Temporal lobe (tissue), 4 donors: ENCODE measurements at places on chromosomes 1 and 21. TPM values are rescaled to one million over a fixed set of nuclear protein-coding genes. Genes with fewer than 3 reads are reported as not detected.

Gene COA7
- 22.6 TPM for total RNA-seq

Gene ARHGEF19
- total RNA-seq, result 0.49 TPM

Gene CEP350
- 88.3 TPM for total RNA-seq

Gene SPOCD1
- not detected for total RNA-seq

Gene C1orf141
- total RNA-seq, result 0.25 TPM

Gene ANGPTL3
- total RNA-seq, result not detected

Gene PRRX1
- 5.4 TPM for total RNA-seq

Gene MFSD2A
- 18.7 TPM for total RNA-seq

Gene PTCH2
- 1.7 TPM for total RNA-seq

Gene KRTAP12-3
- total RNA-seq, result not detected

Gene MIXL1
- total RNA-seq, result 0.25 TPM

Gene RCC1
- 11.1 TPM for total RNA-seq

Gene THEM4
- 4.2 TPM for total RNA-seq

Gene BARHL2
- not detected for total RNA-seq

Gene PPIAL4G
- total RNA-seq, result 0.25 TPM

Gene CD101
- 1.2 TPM for total RNA-seq

Gene GRHL3
- under 0.01 TPM for total RNA-seq

Gene TMPRSS3
- not detected for total RNA-seq

Gene EPHB2
- total RNA-seq, result 31.0 TPM

Gene FLVCR1
- total RNA-seq, result 28.8 TPM

Gene PRELP
- total RNA-seq, result 0.49 TPM

Gene SIM2
- not detected for total RNA-seq

Gene SPRR1B
- not detected for total RNA-seq

Gene SERBP1
- 136 TPM for total RNA-seq

Gene NPL
- 3.7 TPM for total RNA-seq

Gene PLA2G2F
- total RNA-seq, result not detected

Gene OTUD7B
- total RNA-seq, result 4.4 TPM

Gene B3GALT2
- total RNA-seq, result 71.5 TPM

Gene RPE65
- under 0.01 TPM for total RNA-seq

Gene ACOT7
- 44.3 TPM for total RNA-seq

Gene TNFRSF8
- not detected for total RNA-seq

Gene PALMD
- total RNA-seq, result 41.8 TPM

Gene SLAMF8
- total RNA-seq, result not detected

Gene MROH9
- not detected for total RNA-seq

Gene TINAGL1
- total RNA-seq, result 1.7 TPM
